Stimulated activated CD4-positive, alpha-beta T cell treated with anti-CD3 and anti-CD28 coated beads, Interleukin-2, amount 100 ng/mL, for 4 hours (primary cell): ENCODE measurements at places on chromosomes 16 and 17.

GRCh38 chr17:39175695-39176093 lies 9.7 kb upstream of the ARL5C start:
- no peak for DNase-seq

- no peak for DNase-seq
Observed at GRCh38 chr17:20926532-20926931, 116.3 kb downstream of the USP22 start.

DNA sequence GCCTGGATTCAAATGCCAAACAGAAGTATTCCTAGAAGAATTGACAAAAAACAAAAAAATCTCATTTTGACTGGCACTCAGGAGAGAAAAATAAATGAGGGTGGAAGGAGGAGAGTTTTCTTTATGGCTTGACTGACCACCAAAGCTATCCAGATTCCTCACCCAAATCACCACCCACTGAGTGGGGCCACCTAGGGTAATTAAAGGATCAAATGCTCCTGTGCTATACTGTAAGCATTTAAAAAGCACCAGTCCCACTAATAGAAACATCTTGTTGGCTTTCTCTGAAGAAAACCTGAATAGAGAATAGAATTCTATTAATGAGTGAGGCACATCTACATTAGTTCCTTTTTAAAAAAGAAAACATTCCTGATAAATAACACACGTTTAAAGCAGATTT lies 163.3 kb downstream of the ANKFN1 start:
- no peak for DNase-seq

GRCh38 chr17:79923974-79924638 lies 84.9 kb upstream of the CBX4 start:
- no peak for DNase-seq

DNA sequence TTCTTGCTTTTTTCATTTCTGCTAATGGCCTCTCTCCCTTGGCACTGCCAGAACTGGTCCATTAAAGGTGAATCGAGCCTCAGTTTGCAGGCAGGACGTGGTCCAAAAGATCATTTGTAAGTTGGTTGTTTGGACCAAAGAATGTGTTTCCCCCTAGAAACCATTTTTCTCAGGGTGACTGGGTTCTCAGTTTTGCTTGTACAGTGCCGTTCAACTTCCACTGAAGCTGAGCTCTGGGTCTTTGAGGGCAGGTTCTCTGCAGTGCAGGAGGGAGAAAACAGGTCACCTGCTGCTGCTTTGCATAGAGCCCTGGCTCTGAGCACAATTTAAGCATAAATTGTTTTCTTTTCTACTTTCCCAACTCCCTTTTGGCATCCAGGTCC lies 9.0 kb upstream of the AMZ2 start:
- DNase-seq, result no peak

DNA sequence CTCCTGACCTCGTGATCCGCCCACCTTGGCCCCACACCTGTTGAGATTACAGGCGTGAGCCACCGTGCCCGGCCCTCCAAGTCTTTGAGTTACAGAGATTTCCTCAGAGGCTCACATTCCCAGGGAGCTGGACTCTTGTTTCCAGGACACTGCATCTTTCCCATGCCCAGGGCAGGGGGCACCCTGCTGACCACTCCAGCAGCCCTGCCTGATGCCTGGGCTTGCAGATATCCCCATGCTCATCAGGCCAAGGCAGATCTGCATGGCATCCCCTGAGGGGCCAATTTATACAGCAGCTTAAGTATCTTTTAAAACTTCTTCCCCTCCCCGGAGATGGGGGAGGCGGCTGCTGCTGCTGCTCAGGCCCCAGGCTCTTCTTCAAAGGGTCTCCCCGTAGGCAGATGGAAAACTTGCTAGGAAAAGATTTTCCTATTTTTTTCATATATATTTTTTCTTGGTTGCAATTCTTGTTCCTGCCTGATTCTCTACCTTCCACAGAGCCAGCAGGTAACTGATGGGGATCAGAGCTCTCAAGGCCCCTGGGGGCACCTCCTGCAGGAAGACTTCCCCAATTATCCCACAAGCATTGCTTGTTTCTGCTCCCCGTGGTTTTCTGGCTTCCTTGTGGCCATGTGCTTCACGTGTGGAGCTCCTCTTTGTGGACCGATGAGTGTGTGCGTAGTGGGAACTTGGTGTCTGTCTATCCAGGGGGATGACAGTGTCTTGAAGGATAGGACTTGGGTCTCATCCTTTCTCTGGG lies 102.2 kb upstream of the SDK2 start:
- no peak for DNase-seq

DNA sequence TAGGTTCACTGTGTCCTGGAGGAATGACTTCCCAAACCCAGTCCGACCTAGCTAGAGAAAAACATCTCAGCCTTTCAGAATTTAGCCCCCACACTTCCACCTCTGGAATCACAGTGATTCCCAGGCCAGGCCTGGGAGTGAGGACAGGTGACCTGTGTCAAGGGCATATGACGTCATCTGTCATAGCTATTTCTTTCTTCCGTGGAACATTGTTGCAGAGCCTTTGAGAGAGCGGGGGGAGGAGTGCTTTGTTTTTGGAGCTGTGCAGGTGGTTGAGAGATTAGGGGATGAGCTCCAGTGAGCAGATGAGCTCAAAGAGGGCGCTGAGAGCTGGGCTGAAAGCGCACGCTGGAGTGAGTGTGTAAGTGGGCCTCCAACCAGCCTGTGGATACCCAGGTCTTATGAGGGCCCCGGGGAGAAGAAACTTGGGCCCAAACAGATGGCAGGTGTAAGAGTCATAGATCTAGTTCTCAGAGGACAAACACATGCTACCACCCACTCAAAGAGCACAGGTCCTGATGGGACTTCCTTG lies 344.8 kb downstream of the SNX29 start:
- no peak for DNase-seq

DNA sequence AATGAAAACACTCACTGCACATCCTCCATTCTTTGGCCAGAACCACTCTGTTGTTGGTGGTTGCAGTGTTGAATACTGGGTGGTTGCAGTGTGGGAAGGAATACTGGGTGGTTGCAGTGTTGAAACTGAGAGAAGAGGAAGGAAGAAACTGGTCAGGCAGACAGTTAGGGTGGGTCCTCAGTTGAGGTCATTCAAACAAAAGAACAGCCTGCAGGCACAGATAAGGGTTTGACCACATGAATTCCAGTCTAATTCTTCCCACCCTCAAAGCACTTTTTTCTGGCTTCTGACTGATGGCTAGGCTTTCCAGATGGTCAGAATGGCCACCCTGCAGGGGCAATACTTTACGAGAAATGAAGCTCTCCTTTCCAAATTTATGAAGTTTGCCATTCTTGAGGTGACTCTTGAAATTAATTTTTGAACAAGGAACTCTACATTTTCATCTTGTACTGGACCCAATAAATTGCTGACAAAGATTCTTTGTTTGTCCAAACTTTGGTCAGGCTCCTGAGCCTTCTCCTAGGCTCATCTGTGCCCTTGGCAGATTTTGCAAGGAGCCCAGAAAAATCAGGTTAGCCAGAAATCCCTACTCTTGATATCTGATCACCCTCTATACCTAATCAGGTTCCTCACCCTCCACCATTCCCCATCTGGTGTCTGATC lies 596.6 kb upstream of the CDH5 start:
- DNase-seq, result no peak

DNA sequence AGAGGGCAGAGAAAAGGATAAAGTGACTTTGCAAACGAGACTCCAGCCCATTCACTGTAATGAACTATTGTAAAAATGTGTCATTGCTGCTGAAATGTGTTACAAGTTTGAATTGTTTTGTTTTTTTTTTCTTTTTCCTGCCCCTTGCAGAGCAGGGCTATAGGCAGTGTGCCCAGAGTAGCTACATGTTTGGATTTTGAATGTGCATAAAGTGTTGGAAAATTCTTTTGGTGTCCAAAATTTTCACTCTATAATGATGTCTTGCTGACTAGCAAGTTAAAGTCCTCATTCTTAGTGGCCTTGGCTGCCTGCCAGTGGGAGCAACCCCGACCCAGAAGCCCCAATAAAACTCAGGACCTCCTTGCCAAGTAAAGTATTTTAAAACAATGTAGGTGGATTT lies 66.5 kb downstream of the IGF2BP1 start:
- no peak for DNase-seq

- no peak for DNase-seq
Observed at GRCh38 chr17:32536736-32537643, 50.2 kb downstream of the CDK5R1 start.

DNA sequence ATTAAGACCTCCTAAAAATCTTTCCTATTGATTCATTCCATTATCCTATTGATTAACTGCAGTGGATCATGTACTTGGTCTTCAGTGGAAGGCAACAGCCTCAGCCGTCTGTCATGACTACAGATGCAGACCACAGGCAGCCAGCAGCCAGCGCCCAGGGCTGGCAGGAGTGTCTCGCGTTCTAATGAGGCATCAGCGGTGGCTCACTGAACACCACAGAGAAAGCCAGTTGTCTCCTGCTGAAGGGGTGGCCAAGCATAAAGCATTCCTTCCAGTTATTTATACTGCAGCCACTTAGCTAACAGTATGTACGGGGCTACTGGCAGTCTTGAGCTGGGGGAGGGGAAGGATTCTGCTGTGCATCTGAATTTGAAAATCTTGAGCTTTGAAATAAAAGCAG lies 214.3 kb downstream of the IRX3 start:
- no peak for DNase-seq

- DNase-seq, result no peak
Observed at GRCh38 chr16:81492965-81493754, 48.6 kb downstream of the CMIP start.

- no peak for DNase-seq
Observed at GRCh38 chr16:50804290-50804907, 62.5 kb downstream of the CYLD start.

GRCh38 chr16:85642762-85643358 lies 29.7 kb downstream of the GSE1 start:
- DNase-seq, result no peak

DNA sequence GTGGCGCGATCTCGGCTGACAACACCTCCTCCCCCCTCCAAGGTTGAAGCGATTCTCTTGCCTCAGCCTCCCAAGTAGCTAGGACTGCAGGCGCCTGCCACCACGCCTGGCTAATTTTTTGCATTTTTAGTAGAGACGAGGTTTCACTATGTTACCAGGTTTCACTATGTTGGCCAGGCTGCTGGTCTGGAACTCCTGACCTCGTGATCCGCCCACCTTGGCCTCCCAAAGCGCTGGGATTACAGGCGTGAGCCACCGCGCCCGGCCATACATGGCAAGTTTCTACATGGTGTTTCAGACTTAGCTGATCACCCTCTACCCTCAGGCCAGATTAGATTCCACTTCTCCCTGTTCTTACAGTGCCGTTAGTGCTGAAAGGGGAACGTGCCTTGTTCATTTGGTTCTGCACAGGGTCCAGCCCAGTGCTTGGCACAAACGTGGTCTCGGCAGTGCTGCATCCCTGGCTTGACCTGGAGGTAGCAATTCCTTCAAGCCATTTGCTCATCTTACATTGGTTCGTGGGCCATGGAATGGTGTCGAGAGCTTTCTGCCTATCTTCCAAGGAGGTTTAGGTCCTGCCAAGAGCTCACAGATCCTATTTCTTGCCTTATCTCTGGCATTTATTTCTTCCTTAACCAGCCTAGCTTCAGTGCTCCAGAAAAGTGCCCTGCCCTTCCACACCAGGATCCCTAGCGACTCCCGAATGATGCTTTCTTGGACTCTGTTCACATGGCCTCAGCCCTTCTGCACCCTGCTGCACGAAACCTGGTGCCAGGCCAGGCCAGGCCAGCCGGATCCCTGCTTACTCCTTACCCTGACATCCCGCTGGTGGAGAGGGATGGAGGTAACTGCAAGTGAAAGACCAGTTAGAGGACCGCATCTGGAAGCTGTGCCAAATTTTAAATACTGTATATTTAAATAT lies 14.8 kb upstream of the AURKB start:
- no peak for DNase-seq

GRCh38 chr17:9917801-9918200 lies 12.7 kb upstream of the RCVRN start:
- DNase-seq, result no peak

DNA sequence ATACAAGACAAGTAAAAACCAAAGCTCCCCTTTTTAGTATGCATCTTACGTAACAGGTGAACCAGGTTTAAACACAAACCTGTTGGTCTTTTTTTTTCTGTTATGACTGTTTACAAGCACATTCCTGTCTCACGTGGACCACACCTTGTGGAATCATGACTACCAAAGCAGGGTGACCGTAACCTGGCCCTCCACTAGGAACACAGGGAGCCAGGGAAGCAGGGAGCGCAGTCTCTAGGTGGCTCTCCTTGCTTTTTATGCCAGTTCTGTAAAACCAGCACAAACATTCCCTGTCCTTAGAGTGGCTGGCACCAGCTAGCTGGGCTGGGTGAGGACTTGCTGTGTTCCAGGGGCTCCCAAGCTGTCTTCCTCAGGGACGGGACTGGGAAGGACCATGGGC lies 44.1 kb downstream of the DDX19A start:
- no peak for DNase-seq
